ENCODE measurements at places on chromosomes 3 and 15.

DNA sequence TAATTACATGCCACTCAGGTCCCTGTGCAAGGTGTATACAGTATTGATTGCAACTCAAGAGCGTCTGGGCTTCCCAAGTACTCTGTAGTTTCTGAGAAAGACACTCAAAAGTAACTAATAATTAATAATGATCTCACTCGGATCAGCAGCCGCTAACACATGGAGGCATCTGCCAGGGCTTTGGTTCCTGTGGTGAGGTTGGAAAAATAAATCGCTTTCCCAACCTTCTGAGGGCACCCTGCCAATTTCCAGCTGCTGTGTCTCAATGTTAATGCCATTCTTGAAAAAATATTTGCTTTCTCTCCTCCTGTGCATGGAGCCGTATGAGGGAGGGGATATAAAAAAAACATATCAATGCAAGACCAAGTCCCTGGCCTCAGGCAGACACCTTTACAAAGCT is 116.5 kb upstream of the SLC2A2 start:
- no peak for DNase-seq

DNA sequence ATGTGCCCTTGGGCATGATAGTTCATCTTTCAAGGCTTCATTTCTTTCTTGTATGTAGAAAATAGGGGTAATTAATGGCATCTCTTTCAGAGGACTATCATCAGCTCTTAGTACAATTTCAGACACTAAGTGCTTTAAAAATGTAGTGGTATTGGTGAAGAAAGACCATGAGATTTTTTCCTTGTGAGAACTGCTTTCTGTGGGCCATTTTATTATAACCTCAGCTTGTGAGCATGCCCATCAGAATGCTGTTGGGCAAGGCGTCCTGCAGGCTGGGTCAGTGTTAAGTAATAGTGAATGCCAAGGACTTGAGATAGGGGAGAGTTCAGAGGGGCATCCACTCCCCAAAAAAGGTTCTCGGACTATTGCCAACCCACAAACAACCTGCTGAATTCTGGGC is 187.9 kb downstream of the GHSR start:
- no peak for DNase-seq

DNA sequence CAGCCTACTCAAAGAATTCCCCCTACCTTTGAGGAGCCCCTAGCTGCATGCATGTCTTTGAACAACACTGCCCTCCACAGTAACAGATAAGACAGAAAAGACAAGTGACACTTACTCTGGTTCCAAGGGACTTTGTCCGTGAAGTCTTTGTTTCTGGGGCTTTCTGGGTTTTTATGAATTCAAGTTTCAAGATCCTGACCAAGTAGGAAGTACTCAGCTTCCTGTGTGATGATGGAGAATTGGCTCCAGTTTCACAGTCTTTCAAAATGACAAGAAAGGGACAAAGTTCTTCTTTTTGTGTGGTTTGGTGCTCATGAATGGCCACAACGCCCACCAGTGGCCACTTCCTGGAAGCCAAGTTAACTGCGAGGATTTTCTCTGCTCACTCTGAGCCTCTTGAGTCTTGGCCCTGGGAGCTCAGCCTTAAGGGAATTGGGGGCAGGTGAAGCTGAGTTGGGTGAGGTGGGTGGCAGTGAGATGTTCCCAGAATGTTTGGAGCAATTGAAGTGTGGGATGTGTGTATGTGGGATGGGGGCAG is at the start of gene CCR1:
TSS of gene CCR1 (minus strand) at position 147 of the 538 bp plus-strand sequence. CDS start 4,000 bp downstream, outside the sequence.
- peak; percentile 70 for DNase-seq

GRCh38 chr3:41881233-41881821 is 80.6 kb downstream of the ULK4 start:
- no peak for DNase-seq

DNA sequence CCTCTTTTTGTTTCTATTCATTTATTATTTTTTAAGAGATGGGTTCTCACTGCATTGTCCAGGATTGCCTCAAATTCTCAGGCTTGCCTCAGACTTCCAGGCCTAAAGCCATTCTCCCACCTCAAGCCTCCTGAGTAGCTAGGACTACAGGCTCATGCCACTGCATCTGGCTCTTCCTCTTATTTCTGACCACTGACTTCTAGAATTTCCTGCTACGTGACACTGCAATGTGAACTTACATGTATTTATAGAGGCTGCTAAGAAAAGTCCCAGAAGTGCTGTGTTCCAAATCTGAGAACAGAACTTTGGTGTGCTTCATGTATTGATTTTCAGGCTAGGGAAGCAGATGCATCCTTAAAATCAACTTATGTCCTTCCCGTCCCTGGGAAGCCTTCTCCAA is 407.4 kb downstream of the RSL24D1 start:
- no peak for DNase-seq

GRCh38 chr3:3102751-3103150 is 7.4 kb downstream of the IL5RA start:
- no peak for DNase-seq

- peak; percentile 38 for DNase-seq
Observed at GRCh38 chr3:140863580-140864009, 78.0 kb upstream of the SLC25A36 start.

GRCh38 chr15:42772144-42772543 is 35.2 kb upstream of the CDAN1 start:
- DNase-seq, result no peak

GRCh38 chr15:67992411-67992810 is 61.7 kb upstream of the PIAS1 start:
- no peak for DNase-seq

Data from T-helper 2 cell (primary cell).